ENCODE measurements at places on chromosomes 1 and 21.
A peak's percentile ranks its signal among the peaks of the same experiment; 100 is the strongest.

DNA sequence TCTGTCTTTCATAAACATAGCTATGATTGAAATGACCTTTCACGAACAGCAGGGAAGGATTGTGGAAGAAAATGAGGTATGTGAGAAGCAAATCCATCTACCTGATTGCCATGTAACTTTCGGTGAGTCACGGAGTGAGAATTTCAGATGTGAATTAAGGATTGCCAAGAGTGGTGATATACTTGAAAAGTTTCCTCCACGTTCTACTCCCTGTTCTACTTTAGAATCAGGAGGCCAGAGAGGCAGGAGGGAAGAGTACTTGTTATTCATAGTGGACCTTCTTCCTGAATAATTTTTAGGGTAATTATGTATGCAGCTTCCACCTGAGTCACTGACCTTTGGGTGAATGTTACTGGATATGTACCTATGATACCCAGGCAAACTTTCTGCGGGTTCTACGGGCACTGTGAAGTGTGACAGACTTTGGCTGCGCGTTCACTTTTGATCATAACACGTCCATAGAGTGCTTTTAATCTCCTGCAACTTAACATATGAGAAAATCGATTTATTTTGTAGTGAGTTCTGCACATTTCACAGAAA is 2.6 kb upstream of the KCNE1 start:
- DNase-seq, result no peak

DNA sequence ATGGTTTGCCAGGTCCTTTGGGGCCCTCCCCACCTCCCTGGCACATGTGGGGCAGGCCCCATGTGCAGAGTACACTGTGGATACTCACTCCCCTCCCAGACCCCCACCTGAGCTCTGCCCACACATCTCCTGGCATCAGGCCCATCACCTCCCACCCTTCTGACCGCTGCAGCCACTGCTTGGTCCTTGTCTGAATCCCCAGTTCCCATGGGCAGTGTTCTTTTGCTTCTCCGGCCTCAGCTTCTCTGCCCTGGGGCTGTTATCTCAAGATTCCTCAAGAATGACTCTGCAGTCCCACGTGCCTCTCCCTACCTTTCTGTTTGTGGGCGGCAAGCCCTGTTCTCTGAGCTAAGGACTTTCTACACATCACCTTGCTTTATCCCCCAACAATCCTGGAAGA is 187.7 kb upstream of the EDN2 start:
- no peak for DNase-seq

DNA sequence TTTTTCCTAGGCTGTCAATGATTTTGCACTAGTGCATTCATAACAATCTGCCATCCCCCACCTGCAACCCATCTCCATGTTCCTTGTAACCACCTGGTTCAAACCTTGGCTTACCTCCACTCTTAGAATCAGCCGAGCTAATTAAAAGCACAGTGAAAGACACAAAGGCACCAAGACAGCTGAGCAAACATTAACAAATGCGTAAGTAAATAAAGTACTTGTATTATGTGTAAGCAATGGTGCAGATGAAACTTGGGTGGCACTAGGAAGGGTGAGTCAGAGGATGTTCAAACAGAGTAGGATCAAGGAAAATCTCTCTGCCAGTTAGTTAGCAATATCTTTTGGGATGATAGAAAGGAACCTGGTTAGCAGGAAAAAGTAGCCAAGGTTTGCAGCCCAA is 5.1 kb upstream of the FOXJ3 start:
- DNase-seq, result no peak

- no peak for DNase-seq
Measured at GRCh38 chr21:36539434-36540150, 59.7 kb upstream of the CLDN14 start.

DNA sequence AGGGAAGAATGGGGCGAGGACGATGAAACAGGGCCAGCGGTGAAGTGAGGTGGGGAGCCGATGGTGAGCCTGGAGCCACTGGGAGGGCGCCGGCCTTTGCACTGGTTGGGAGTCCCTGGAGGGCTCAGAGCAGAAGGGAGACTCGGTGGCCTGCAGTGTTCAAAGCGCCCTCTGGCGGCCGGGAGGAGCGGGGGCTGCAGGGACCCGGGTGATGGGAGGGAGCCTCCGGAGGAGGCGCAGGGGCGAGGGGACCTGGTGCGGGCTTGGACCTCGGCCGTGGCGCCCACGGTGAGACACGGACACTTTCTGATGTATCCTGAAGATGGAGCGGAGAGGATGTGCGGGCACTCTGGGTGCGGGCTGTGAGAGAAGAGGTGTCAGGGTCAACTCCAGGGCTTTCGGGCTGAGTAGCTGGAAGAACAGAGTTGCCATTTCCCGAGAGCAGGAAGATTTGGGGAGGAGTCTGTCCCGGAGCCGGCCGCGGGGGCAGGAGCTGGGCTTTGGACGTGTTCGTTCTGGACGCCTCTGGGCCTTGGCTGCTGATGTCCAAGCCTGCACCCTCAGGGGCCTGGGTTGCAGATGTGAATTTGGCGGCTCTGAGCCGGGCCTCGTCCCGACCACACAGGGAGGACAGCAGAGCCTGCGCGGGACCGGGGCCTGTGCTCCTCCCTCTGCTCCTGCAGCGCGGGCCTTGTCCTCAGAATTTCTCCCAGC is 29.7 kb downstream of the HEYL start:
- DNase-seq, result peak; percentile 72

GRCh38 chr1:109877317-109877771 is 33.3 kb upstream of the CSF1 start:
- DNase-seq, result no peak

DNA sequence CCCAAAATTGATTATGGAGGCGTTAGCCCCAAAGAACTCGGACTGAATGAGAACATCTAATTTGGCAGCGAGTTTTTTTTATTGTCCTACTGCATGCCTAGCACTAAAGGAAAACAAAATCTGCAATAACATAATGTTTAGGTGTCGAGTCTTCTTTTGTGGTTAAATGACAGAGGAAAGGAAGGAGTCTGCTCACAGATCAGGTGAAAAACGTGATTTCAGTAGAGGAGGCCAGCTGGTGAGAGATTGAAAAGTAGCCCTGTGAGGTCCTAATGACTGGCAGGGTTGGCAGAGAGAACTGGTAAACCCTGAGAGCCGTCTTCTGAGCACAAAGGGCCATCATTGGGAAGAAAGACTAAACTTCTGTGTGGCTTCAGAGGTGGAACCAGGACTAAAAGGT is 24.2 kb downstream of the WDTC1 start:
- DNase-seq, result no peak

- DNase-seq, result no peak
Measured at GRCh38 chr1:246631426-246631825, 65.2 kb downstream of the CNST start.

- no peak for DNase-seq
Measured at GRCh38 chr1:54980046-54980527, 341 bp upstream of the TMEM61 start.

- no peak for DNase-seq
Measured at GRCh38 chr21:42784276-42784675, 95.1 kb downstream of the WDR4 start.
